ENCODE measurements at places on chromosomes 5 and 9. TPM values are rescaled to one million over a fixed set of nuclear protein-coding genes. Genes with fewer than 3 reads are reported as not detected.

- no peak for DNase-seq
Observed at GRCh38 chr5:66558560-66558959, 37.6 kb upstream of the MAST4 start.

DNA sequence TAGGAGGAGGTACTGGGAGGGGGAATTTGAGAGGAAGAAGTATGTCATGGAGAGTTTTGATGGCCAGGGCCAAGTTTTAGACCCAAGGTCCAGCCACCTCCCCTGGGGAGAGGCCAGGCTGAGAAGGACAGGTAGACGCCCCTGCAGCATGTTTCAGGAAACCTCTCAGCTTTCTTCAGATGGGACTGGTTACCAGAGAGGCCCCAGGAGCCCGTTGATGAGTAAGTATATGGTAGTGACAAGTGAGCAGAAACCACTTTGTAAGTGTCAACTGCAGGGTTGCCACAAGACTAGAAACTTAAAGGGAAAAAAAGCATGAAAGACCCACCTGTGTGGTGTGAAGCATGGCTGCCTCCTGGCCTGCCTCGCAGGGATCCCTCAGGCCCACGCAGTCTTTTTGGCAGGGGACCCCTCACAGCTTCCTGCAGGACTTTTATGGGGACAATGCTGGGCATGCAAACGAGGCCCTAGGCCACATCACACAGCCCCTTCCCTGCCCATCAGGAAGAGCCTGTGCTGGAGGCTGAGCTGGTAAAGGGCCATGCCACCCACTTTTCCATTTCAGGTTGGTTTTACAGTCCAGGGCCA lies 255.9 kb downstream of the FSTL4 start:
- DNase-seq, result no peak

DNA sequence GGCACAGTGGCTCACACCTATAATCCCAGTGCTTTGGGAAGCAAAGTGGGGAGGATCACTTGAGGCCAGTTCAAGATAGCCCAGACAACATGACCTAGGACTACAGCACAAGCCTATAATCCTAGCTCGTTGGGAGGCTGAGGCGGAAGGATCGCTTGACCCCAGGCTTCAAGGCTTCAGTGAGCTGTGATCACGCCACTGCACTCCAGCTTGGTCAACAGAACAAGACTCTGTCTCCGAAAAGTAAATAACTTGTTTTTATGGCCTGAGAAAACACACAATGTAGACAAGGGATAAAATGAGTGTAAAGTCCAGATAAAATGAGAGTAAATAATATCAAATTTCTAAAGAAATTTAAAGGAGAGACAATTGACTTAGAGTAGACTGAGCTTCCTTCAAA lies 26.3 kb downstream of the SHLD3 start:
- DNase-seq, result no peak

DNA sequence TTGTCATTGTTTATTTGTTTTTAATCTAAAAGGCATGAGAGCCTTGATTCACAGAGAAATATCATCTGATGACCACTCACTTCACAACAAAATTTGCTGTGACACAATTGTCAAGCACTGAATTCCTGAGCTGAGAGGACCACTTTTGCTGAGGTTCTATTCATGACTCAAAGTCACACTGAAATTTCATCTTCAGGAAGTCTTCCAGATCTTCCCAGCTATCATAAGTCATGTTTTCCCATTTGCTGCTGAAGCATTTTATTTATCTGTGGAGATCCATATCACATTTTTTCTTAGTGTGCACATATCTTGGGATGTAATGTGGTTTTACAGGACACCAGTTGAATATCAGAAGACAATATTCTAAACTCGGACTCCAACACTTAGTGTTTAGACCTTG lies 255.1 kb upstream of the TRIM32 start:
- no peak for DNase-seq

DNA sequence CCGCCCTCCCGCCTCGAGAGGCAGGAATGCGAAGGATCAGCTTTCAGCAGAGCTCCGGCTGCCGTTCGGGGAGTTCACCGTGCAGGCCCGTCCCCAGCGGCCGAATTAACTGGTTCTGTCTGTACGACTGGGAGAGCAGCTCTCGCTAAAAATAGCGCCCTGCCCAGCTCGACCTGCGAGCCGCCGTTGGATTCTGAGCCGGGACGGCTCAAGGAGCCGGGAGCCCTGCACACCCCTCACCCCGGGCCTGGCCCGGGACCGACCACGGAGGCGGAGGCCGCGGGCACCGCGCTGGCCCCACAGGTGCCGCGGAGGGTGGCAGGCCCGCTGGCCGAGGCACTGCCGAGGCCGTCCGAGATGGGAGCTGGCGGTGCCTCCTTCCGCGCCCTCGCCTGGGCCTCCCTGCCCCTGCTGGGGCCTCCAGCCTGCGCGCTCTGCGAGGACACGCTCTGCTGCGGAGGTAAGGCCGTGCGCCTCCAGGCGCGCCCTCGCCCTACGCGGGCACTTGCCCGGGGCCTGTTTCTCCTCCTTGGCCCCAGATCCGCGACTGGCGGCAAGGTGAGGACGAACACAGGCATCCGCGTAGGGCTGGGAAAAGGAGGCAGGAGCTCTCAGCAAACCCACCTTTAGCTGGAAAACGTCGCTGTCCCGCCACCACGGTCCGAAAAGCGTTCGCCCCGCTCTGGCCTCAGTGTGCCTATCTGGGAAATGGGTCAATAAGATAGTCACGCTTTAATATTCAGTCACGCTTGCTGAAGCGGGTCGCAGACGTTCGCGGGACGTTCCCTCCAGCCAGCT lies 53.1 kb upstream of the DAB2IP start:
- no peak for DNase-seq

GRCh38 chr9:38713426-38713825 lies 6.5 kb downstream of the FAM240B start:
- DNase-seq, result no peak

GRCh38 chr9:133403766-133404453 lies 13.9 kb downstream of the REXO4 start:
- peak; percentile 9 for DNase-seq

GRCh38 chr5:123943151-123943550 lies 431.2 kb downstream of the CSNK1G3 start:
- no peak for DNase-seq

GRCh38 chr5:12526113-12526512 lies 621.9 kb upstream of the CTNND2 start:
- no peak for DNase-seq

- no peak for DNase-seq
Observed at GRCh38 chr9:127977884-127978647, 2.7 kb downstream of the EEIG1 start.

DNA sequence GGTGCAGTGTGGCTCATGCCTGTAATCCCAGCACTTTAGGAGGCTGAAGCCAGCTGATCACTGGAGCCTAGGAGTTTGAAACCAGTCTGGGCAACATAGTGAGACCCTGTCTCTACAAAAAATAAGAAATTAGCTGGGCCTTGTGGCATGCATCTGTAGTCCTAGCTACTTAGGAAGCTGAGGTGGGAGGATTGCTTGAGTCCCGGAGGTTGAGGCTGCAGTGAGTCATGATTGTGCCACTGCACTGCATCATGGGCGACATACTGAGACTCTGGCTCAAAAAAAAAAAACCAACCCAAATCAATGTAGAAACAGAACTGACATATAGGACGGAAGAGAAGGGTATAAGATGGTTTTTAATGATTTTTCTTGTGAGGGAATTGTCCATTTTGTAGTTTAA lies 27.7 kb downstream of the G3BP1 start:
- DNase-seq, result no peak

- DNase-seq, result no peak
Observed at GRCh38 chr9:134212809-134213507, 48.6 kb upstream of the RNU6ATAC start.

DNA sequence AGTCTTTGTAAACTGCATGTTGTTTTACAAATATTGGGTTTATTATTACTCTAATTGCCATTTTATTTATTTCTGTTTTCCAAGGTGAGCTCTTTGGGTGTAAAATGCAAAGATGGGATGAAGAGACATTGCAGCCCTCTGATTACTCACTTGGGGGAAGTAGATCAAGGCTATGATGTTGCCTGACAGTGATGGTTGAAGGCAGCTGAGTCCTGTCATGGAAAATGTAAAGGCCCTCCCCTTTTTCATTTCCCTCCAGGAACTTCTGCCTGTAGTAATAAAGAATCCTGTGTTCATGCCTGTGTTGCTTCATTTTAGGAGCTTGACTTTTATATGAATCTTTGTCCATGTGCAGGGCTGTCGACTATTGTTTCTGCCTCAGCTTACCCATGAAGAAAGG lies 605.4 kb upstream of the CLINT1 start:
- no peak for DNase-seq

- no peak for DNase-seq
Observed at GRCh38 chr5:1806974-1807373, 5.8 kb downstream of the NDUFS6 start.

DNA sequence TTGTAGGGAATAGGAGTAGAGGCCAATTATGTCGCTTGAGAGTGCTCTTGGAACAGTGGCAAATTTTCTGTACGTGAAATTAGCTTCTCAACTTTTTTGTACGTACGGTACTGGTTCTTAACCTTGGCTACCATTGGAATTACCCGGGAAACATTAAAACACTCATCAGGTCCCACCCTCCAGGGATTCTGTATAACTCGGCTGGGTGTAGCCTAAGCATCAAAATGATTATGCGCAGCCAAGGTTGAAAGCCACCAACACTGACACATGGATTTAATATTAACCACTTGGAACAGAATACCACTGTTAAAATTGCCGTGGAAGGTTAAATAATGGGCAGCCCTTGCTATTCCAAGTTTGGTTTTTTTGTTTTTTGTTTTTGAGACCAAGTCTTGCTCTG lies 17.4 kb downstream of the DNAJA1 start:
- DNase-seq, result no peak

DNA sequence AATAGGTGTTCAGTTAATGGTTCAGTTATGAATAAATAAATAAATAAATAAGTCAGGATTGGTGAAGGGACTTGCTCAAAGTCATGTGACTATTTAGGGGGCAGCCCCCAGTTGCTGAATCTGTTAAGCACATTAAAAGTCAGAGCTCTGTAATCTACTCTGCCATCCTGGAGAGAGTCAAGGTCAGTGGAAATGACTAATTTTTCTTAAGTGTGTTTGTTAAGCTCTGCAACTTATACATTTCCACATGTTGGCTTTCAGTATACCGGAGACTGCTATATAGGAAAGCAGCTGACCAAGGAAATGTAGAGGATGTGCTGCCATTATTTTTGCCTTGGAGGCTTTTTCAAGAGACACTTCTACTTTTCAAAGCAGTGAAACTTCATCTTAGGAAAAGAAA lies 57.9 kb downstream of the KIAA1958 start:
- peak; percentile 55 for DNase-seq

DNA sequence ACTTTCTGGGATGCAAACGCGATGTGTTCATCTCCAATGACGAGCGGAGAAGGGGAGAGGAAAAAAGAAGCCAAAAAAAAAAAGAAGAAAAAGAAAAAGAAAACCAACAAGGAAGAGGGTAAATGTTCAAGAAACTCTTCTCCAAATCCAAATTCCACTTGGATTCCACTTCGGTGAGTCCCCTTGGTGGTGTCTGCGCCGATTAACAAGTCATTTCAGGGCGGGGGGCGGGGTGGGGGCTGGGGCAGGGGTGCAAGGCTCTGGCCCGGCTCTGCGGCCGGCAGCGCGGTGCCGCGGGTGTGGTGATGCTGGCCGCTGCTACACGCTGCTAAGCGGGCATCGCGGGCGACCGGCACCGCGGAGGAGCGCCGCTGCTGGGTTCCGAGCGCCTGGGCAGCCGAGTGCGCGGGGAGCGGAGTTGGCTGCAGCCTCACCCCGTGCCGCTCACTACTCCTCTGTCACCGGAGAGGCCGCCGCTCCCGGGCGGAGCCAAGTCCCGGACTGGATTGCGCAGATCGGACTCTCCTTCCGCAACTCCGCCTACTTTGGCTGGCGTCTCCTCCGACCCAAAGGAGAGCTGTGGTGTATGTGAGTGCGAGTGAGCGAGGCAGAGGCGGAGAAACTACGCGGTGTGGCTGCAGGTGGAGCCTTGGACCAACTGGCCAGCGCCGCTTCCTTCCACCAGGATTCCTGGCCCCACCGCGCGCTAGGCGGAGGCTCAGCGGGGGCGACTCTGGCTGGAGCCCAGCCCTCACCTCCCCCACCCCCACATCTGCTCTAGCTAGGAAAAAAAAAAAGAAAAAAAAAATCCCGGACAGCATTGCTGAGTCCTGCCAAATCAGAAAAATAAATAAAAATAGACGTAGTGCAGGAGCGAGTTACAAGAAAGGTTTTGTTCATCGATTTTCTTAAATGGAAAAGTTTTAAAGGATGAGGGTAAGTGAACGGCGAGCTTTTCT lies at the start of gene SEMA6A:
Gene SEMA6A, minus strand, starts transcription at position 457 of the 959 bp plus-strand sequence. CDS start 69,879 bp downstream, outside the sequence.
- DNase-seq, result peak; percentile 91

GRCh38 chr9:126388964-126389708 lies 62.5 kb downstream of the MVB12B start:
- DNase-seq, result no peak

- DNase-seq, result no peak
Observed at GRCh38 chr5:123776761-123777160, 264.8 kb downstream of the CSNK1G3 start.

DNA sequence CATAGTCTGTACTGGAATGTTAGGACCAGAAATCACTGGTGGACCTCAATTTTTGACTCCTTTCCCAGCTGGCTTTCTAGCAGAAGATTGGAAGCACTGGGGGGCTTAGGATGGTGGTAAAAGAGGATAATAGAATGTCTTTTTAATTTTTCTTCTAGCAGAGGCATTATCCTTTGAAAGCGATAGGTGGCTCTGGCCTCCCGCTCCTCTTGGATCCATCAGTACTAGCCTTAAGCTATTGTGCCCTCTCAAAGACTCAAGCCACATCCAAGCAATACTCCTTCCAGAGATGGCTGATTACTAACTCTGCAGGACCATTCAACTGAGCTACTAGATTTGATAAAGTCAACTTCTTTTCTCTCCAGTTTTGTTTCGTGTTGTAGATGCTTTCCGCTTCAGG lies 610.6 kb downstream of the CDH12 start:
- no peak for DNase-seq

The FOXI1 gene
- not detected for total RNA-seq

The TXNDC8 gene
- total RNA-seq, result not detected

The AMBP gene
- not detected for total RNA-seq

The STPG3 gene
- not detected for total RNA-seq

The FOXD4 gene
- 0.42 TPM for total RNA-seq

The FAM219A gene
- total RNA-seq, result 39.5 TPM

The CER1 gene
- total RNA-seq, result not detected

The BTNL8 gene
- total RNA-seq, result not detected

The S100Z gene
- not detected for total RNA-seq

The SPATA31D4 gene
- not detected for total RNA-seq

The SPATA31D3 gene
- not detected for total RNA-seq

The ANGPTL2 gene
- total RNA-seq, result 24.5 TPM
